ENCODE measurements at places on chromosomes 16 and 17.

DNA sequence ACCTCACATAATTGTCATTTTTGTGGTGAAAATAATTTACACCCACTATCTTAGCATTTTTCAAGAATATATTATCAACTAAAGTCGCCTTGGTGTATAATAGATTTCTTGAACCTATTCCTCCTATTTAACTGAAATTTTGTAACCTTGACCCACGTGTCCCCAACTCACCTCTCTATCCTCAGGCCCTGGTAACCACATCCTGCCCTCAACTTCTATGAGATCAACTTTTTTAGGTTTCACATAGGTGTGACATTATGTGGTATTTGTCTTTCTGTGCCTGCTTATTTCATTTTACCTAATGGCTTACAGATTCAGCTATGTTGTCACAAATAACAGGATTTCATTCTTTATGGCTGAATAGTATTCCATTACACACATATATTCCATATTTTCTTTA is 73.0 kb upstream of the CNTNAP4 start:
- no peak for DNase-seq

- no peak for DNase-seq
Observed at GRCh38 chr16:25151996-25152395, 40.5 kb downstream of the LCMT1 start.

GRCh38 chr17:13728781-13729180 is 127.1 kb upstream of the HS3ST3A1 start:
- DNase-seq: no peak

- no peak for DNase-seq
Observed at GRCh38 chr16:19284207-19284606, 1.3 kb upstream of the CLEC19A start.

DNA sequence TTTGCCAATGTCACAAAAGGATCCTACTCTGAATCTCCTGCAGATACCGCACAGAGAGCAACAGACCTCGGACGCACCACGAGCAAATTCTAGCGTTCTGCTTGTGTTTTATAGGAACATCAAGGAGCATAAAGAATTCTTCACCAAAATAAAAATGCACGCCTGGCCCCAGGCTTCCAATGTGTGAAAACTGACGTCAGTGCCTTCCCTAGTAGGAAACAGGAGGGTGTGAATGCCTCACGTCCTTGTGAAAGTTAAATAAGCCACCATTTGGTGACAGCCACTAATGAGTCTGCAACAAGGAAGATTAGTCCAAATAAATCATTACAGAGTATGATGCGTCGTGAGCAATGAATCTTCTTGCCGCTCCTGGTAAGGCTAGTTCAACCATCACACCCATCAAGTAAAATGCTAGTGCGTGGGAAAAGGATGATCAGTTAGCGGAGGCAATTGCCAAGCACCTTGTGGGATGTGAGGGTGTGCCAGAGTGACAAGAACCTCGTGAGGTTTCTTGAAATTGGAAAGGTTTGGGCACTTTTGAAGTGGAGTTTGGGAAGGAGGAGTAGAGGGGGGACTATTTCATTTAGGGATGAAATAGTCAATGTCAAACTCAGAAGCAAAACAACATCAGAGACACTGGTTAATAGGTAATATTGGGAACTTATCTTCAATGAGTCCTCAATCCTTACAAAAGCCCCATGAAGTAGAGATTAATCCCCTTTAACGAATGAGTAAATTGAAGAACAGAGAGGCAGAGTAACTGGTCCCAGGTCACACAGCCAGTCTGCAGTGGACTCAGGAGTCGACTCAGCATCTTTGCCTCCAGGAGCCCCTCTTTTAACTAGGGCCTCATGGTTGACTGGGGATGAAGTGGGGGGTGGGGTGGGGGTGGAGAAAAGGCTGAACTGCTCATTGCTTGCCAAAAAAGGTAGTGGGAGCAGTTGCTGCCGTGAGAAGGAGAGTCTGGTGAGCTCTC is 238.8 kb downstream of the SLC39A11 start:
- DNase-seq: no peak

DNA sequence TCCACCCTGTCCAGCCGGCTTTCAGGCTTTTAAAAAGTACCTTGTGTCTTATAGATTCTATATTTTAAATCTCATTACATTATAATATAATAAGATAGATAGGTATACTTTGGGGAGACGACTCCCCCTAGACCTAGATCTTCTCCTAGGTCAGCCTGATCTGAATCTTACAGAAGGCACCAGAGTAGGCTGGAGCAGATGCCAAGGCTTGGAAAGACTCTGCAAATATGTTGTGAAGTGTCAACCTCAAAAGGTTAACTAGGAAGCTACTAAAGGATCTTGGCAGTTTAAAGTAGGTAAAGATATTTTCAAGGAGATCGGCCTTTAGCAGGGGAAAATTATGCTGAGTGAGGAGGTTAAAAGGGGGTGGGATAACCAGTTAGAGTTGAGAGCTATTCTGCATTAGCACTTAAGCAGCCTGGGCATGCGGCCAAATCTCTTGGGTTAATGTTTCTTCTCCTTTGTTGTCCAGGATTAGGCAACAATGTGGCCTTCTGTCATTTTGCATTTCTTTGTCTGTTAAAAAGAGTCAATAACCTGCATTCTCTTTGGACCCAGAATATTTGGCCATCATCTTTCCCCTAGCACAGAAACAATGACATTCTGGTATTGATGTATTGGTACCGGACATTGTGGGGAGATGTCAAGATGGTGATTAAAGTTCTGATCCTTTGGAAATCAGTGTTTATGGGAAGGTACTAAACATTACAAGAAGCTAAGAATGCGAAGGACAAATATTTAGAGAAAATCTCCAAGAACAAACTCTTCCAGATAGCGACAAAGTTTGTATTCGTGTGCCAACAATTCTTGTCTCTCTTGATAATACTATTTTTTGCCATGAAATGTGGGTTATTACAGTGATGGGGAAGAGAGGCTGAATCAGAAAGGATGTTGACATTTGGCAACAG is 51.2 kb upstream of the DHX40 start:
- no peak for DNase-seq

Measured in T-cell (primary cell).